ENCODE measurements at places on chromosomes 3 and 15. TPM values are rescaled to one million over a fixed set of nuclear protein-coding genes. Genes with fewer than 3 reads are reported as not detected.

DNA sequence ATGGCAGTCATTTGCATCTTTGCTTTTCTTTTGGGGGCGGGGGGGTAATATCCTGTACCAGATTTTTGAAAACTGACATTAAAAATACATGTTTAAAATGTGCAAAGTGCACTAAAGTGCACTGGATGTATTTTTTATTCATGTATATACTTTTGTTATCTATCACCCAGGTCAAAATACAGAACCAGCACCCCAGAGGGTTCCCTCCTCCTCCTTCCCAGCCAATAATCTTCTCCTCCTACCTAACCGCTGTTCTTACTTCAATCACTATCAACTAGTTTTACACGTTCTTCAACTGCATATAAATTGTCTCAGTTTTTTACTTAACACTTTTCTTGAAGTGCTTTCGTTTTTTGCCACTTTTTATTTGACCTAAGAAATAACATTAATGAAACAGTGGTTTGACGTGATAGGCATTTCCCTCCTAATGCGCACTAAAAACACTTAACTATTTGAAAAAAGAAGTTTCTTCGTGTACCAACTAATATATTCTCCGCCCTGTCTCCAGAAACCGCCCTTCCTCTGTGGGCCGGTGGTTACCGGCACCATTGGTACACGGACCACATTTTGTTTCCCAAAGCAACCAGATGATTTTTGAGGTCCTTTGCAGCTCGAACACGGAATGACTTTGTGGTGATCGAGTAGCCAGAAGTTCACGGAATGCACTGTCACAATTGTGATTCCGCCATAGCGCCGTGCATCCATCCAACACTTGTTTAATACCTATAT lies 836 bp upstream of the AKAP13 start:
- DNase-seq: no peak
- peak overlapping the region; percentile 72 for H3K27ac ChIP-seq
- H3K4me3 ChIP-seq: peak overlapping the region; percentile 69

GRCh38 chr3:190169877-190170276 lies 49.2 kb upstream of the P3H2 start:
- no peak overlapping the region for H3K27ac ChIP-seq
- H3K4me3 ChIP-seq: no peak overlapping the region
- H3K36me3 ChIP-seq: no peaks in the 10 kb centered on the region
- no peaks in the 10 kb centered on the region for H3K27me3 ChIP-seq

GRCh38 chr3:107911337-107912000 lies 179.4 kb downstream of the CD47 start:
- no peak overlapping the region for H3K4me3 ChIP-seq
- H3K27me3 ChIP-seq: no peaks in the 10 kb centered on the region
- DNase-seq: peak; percentile 18
- no peaks in the 10 kb centered on the region for H3K36me3 ChIP-seq

DNA sequence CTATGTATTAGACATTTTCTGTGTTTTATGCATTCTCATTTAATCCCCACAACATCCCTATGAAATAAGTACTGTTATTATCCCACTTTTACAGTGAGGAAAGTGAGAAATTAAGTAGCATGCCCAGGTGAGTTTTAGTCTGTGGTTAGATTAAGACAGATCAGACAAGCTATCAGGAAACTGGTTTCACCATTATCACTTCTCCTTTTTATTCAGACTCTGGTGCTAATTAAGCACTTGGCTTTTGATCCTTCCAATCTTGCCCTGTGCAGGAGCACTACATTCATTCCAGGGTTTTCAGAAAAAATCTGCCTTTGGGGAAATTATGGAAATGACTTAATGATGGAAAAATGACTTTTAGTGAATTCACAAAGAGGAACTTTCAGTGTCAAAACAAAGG lies 115.2 kb downstream of the TMEM108 start:
- no peaks in the 10 kb centered on the region for H3K36me3 ChIP-seq
- no peak overlapping the region for H3K4me3 ChIP-seq
- DNase-seq: no peak
- no peak overlapping the region for H3K27ac ChIP-seq
- H3K27me3 ChIP-seq: no peaks in the 10 kb centered on the region

ARGFX gene
- not detected for total RNA-seq

SCAMP2 gene
- total RNA-seq: 15.5 TPM

Measured in fibroblast of lung (primary cell).